DMS79 (cell line): ENCODE measurements at places on chromosomes 7 and 10.

- no peak for DNase-seq
Measured at GRCh38 chr7:112266595-112267270, 60.2 kb downstream of the ZNF277 start.

DNA sequence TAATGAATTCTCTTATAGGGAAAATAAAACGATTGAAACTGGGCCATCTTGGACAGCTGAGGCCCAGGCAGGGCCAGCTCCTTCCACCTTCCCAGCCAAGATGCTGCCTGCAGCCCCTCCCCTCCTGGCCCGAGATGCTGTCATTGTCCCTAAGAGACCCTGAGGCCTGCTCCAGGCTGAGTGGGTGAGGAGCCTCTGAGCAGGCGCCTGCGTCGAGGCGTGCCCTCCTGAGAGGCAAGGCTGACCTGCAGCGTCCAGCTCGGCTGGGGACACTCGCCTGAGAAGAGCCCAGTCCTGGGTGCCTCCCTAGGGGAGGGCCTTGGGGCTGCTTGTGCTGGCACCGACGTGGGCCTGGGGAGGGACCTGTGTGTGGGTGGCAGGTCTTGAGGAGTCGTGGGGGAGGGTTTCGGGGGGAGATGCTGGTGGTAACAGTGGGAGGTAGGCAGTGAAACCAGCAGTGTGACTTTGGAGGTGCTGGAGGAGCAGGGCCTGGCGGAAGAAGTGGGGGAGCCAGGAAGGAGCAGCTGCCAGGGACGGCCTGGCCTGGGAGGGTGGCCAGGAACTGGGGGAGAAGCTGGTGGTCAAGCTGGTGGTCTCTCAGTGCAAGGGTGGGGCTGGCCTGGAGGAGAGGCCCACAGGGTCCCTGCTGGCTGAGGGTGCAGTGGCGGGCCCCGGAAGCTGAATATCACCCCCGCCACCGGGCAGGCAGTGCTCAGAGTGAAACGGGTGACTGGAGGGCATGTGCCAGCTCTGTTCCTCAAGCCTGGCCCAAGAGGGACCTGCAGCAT is 7.9 kb downstream of the GPR146 start:
- peak; percentile 63 for DNase-seq

DNA sequence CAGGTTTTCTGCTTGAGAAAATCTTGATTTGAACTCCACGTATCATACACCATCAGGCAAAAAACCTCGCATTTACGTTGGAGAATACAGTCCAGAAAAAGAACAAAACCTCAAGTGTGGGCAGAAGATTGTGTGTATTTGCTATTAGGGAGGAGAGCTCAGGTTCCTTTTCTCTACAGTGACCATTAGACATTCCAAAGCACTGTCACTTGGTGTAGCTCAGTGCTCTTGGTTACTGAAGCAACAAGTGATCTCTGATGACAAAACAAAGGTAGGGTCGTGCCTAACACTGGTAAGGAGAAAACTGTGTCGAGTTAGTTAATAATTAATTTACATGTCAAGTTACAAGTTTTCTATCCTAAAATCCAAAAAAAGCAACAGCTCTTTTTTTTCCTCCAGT is 72.6 kb downstream of the C1GALT1 start:
- DNase-seq: no peak

DNA sequence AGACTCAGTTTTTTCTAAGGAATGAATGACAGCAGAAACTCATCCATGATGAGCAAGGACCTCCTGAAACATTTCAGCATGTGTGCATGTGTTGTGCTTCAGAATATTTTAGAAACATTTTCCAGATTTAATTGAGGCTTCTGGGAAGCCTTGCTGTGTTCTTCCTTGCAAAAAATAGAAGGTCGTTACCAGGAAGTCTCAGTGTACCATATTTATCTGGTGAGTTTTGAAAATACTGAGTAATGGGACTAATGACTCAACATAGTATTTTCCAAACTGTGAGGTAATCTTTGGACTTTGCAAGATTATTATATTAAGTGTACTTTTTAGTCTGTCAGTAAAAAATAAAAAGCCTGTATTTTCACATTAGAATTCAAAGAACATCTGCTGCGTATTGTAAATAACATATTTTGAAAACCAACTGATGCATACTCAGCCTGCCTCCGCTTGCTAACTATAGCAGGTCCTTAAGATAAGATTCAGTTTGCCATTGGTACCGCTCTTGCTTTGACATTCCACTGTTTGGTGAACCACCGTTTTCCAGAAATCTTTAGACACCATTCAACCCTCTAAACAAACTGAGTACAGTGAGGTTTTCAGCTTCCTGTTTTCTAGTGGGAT is 739.6 kb upstream of the GALNT17 start:
- DNase-seq: no peak
